ENCODE measurements at places on chromosomes 1 and 21.
A peak's percentile ranks its signal among the peaks of the same experiment; 100 is the strongest.

GRCh38 chr1:20182415-20182814, 3.5 kb upstream of the UBXN10 start:
- DNase-seq = no peak

- DNase-seq = no peak
Observed at GRCh38 chr1:110455151-110455550, 4.2 kb downstream of the PROK1 start.

GRCh38 chr1:208029381-208030287, 118.7 kb upstream of the CD34 start:
- no peak for DNase-seq

GRCh38 chr1:212309967-212310366, 24.8 kb downstream of the PPP2R5A start:
- DNase-seq = no peak

DNA sequence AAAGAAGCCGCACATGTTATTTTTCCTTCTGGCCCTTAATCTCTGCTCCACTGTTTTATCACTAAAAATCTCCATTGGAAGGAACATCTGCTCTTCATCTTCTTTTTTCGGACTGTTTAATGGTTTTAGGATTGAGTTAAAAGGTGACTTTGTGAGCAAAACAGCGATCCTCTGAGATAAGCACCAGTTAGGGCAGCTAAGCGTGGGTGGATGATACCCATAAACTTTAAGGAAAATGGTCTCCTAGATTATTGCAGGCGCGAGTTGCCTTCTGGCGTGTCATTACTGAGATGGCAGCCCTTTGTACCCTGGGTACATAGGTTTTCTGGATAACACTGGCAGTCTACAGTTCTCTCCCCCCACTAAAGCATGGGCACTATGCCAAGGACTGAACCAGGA, 44.0 kb upstream of the HMGB4 start:
- DNase-seq = no peak

GRCh38 chr1:117565745-117566455, 39.9 kb upstream of the TENT5C start:
- DNase-seq = no peak

- no peak for DNase-seq
Observed at GRCh38 chr1:183817576-183818288, 12.8 kb downstream of the RGL1 start.

DNA sequence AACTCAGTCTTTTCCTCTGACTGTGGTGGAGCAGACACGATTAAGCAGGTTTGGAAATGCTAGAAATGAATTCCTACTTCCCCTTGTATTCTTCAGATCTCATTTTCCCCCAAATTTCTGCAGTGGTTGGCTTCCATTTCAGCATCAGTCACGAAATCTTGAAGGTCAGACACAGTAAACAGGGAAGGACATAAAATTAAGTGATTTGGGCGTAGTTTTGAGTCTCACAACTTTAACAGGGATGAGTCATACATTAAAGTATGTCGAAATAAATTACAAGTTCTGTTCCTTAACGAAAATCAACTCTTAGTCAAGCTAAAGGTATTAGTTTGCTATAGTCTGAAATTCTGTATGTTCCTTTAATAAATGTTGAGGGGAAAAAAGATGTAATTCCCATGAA, 61.1 kb downstream of the HNRNPR start:
- DNase-seq = no peak

DNA sequence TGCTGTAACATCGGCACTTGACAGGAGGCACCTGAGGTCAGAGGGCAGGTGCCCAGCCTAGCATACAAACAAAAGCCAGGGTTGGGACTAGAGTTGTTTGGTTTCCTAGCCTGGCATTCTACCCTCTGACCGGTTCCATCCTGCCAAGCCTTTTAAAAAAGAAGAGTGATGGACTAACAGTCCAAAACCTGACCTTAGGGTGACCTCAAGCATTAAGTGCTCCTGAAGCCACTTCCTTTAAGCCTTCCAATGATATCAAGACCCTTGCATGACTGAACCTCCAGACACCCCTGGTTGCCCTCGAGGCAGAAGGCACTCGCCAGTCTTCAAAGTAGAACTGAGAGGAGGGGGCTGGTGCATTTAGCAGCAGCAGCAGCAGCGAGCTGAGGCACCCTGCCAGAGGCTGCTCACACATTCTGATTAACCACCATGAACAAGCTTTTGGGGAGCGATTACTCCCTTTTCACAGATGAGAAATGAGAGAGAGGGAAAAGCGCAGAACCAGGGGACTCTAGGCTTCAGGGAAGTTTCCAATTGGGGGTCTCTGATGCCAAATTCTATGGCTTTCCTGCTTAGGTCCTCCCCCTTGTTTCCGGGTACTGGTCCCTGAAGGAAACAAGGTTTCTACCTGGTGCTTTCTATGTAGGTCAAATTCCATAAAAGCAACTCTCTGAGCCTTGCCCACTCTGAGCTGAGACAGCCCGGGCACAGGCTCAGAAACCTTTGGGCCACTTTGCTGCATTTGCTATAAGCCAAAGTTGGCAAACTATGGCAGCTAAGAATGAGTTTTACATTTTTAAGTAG, 9.2 kb downstream of the SLC2A1 start:
- no peak for DNase-seq

- no peak for DNase-seq
Observed at GRCh38 chr1:34130306-34130705, 34.7 kb downstream of the CSMD2 start.

GRCh38 chr21:34697826-34698225, 29.0 kb downstream of the CLIC6 start:
- DNase-seq = no peak

- no peak for DNase-seq
Observed at GRCh38 chr1:12132078-12132477, 34.7 kb upstream of the TNFRSF1B start.

DNA sequence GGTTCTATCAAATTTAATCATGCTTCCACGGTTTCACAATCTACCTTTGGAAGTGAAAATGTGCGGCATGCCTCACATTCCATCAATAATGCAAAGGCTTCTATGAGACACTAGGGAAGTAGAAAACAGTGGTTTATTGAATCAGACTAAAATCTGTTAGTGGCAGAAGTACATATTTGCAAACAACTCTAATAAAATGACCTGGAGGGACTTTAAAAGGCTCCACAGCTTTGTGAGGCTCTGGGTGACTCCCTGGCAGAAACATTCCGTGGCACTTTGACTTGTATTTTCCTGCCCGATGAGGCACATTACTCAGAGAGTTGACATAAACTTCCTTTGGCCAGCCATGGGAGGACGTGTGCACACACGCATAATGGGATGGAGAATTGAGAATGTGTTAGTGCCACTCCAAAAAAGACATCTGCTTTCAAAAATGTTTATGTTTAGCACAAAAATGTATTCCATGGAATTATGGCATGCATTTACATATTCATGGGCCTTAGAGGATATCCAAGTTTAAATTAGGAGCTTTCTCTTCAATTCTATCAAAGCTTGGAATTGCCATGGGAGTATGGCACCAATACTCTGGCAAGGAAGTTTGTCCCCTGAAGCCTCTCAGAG, 60.0 kb upstream of the SSX2IP start:
- DNase-seq = no peak

GRCh38 chr1:24860841-24861240, 69.2 kb downstream of the RUNX3 start:
- no peak for DNase-seq

- DNase-seq = peak; percentile 95
Observed at GRCh38 chr21:43287111-43287760, 118.4 kb downstream of the CRYAA start.

- no peak for DNase-seq
Observed at GRCh38 chr1:181251001-181251712, 162.7 kb downstream of the IER5 start.

DNA sequence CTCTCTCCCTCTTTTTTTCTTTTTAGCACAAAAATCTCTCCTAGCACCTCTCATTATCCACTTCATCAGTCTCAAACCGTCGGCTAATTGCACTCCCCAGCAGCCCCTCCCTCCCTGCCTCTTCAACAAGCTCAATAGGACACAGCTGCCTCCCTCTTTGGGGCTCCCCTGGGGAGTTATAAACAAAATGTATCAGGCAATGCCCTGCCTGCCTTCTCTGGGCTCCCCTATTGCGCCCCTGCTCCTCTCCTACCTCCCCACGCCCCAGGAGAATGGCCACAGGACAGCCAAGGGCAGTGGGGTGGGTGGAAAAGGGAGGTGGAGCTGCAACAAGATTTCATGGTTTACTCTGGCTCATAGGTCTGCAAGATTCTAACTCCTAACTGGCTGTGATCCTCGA, 147.1 kb upstream of the GRIK3 start:
- no peak for DNase-seq

DNA sequence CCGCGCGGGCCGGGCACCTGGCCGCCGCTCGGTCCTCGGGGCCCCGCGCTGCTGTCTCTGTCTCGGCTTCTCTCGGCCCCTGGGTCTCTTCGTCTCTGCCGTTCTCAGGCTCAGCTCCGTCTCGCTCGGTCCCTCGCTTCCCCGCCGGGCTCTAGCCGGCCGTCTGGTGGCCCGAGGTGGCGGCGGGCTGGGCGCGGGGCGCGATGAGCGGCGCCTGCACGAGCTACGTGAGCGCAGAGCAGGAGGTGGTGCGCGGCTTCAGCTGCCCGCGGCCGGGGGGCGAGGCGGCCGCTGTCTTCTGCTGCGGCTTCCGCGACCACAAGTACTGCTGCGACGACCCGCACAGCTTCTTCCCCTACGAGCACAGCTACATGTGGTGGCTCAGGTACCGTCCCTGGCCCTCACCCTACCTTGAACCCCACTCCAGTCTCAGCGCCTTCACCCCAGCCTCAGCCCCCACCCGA, 355 bp downstream of the SHISAL2A start:
- no peak for DNase-seq

DNA sequence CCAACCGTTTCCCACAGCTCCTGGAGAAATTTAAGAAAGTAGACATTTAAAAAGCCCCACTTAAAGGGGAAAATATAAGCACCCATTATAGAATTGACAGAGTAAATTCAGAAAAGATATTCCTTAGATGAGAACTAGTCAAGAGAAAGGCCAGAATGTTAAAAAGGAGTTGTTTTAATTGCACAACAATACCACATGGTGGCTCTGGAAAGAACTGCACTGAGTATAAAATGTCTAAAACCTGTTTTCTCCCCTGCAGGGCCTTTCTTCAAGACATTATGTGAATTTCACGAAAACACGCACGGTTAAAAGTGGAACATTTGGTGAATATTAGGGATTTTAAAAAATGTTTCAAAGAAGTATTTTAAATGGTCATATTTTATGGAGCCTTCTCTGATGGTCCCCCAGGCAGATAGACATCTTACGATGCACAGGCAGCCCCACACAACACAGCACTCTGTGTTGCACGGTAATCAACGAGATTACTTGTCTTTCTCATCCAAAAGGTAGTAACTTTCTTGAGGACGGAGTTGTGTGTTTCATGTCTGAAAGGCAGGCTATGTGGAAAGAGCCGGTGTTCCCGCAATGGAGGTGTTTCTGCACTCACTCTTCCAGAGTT, 101.9 kb downstream of the PRRX1 start:
- no peak for DNase-seq

DNA sequence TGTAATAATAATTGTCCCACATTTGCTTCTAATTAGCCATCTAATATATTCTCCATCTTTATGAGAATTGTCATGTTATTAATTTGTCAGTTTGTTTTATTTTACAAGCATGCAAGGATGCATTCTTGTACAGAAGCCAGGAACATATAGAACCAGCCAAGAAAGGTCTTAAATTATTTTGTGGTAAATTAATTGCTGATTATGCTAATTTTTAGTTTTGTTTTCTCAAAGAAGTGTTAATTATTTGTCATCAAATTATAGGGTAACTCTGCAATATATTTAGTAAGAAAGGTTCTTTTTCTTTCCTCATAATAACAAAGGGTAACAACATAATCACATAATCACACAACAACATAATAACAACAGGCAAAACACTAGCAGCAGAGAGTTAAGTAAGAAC, 5.7 kb downstream of the CLIC6 start:
- DNase-seq = no peak

DNA sequence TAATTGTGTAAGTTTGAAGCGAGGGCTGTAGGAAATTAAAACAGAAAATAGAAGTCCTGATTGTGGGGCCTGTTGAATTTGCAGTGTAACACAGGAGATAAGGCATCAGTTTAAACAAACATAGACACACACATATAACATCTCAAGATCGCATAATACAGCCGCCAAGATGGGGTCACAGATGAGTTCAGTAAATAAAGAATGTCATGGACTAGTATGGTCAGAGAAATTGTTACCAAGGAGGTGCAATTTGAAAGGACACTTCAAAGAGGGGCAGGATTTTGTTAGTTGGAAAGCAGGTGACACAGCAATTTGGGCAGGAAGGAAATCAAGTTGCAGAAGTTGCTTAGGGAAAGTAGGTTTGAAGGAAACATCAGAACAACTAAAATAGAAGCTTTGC, 450.0 kb downstream of the USP25 start:
- DNase-seq = no peak

- DNase-seq = no peak
Observed at GRCh38 chr1:27603309-27603680, 649 bp downstream of the AHDC1 start.

- no peak for DNase-seq
Observed at GRCh38 chr1:178692564-178693327, 32.3 kb upstream of the RALGPS2 start.

DNA sequence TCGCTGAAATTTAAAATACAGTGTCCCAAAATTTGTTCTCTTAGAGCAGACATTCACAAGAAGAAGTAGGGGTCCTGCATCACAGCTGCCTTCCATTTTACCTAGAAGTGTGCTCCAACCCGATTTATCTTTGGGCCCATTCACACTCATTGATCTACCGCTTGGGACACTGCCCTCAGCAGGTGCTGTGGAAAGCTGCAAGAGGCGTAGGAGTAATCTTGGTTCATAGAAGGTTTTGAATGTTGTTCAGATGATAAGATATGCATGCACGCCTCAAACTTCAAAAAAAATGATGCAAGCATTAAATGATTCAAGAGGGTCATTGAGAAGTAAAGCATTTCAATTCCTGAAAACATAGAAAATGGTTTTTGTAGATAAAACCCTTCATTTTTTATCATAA, 18.6 kb upstream of the C1orf105 start:
- no peak for DNase-seq

DNA sequence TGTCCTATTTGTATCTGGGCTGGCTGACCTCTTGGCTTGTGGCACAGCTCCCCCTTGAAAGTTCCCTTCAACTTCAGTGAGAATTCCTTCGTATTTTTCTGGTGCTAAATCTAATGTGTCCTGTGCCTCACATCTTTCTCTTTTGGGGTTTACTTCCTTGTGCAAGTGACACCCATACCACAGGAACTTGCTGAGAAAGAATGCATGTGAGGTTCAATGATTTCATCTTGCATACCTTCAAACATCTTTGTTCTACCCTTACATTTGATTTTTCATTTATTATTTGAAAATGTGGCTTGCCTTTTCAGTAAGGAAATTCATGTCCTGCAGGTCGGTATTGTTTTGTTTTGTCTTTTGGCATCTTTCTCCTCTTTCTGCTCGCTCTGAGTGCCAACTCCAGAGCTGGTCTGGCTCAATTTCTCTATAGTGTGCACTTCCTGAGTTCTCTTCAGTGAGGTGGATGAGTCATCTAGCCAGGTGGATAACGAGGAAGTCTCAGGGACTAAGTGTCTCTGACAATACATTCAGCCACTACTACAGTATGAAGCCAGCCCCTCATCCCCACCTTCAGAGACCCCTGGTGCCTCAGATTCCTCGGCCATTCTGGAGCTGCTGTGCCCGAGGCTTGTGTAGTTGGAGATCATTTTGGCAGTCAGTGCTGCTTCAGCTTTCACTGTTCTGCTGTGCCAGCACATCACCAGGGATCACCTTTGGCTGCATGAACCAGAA, 59.5 kb downstream of the RIPK4 start:
- no peak for DNase-seq

- DNase-seq = no peak
Observed at GRCh38 chr1:90127288-90127953, 132.5 kb downstream of the ZNF326 start.

GRCh38 chr1:6046279-6046678, 591 bp downstream of the KCNAB2 start:
- no peak for DNase-seq
